Motor neuron (in vitro differentiated cells): ENCODE measurements at places on chromosomes 3 and 15. TPM values are rescaled to one million over a fixed set of nuclear protein-coding genes. Genes with fewer than 3 reads are reported as not detected.

GRCh38 chr15:70248116-70249025, 150.7 kb upstream of the TLE3 start:
- ATAC-seq, result no peak

Gene GRK7
- total RNA-seq, result 0.10 and 0.19 TPM in 2 replicates

DNA sequence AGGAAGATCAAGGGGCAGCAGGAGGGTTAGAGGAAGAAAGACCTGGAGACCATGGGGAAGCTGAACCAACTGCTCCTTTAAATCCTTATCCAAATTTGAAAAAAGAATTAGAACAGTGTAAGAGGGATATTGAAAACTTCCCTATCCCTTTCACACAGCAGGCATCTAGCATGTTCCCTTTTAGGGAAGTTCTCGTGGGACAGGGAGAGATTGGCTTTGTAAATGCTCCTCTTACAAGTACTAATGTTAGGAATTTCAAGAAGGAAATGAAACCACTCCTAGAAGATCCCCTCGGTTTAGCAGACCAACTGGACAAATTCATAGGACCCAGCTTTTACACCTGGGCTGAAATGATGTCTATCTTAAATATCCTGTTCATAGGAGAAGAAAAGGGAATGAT, 41.5 kb downstream of the PPCDC start:
- ATAC-seq, result no peak

Gene RAB6B
- total RNA-seq, result 45.5 and 52.9 TPM in 2 replicates

Gene LRRC31
- total RNA-seq, result 0.08 TPM in 1 of 2 replicates, not detected in the other

DNA sequence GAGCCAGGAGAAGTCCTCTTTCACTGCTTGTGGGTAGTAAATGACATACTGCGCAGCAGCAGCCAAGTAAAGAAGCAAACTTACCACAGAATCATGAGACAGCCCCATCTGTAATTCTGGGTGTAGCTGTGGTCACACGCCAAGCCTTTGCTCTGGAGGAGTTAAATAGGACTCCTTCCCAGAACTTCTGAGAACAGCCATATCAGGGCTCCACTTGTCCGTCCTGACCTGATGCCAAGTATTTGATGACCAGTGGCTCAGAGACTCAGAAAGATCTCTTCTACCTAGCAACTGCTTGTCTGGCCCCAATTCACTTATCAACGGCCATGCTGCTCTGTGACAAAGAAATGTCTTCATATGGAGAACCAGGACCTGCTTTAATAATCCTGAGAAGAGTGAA, 20.6 kb upstream of the GOLIM4 start:
- ATAC-seq, result peak; percentile 93

GRCh38 chr15:96331144-96331944, 844 bp downstream of the NR2F2 start:
- ATAC-seq, result no peak

DNA sequence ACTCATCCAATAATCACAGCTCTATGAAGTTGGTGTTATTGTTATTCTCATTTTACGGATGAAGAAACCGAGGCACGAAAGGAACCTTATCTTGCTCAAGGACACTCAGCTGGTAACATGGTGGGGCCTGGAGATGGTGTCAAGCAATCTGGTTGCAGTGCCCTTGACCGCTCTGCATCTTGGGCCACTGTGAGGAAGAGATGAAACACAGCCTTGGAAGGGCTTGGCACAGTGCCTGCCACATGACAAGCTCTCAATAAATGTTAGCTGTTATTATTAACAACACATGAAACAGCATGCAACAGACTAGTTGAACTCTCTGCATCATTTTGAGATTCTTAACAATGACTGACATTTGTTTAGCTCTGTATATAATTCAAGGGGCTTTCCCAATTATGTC, 10.1 kb upstream of the ITGA11 start:
- ATAC-seq, result no peak

Gene DNAH12
- total RNA-seq, result 6.6 and 9.7 TPM in 2 replicates

Gene CHAC1
- total RNA-seq, result 3.9 and 4.6 TPM in 2 replicates

Gene RPL39L
- total RNA-seq, result 0.97 and 2.3 TPM in 2 replicates

DNA sequence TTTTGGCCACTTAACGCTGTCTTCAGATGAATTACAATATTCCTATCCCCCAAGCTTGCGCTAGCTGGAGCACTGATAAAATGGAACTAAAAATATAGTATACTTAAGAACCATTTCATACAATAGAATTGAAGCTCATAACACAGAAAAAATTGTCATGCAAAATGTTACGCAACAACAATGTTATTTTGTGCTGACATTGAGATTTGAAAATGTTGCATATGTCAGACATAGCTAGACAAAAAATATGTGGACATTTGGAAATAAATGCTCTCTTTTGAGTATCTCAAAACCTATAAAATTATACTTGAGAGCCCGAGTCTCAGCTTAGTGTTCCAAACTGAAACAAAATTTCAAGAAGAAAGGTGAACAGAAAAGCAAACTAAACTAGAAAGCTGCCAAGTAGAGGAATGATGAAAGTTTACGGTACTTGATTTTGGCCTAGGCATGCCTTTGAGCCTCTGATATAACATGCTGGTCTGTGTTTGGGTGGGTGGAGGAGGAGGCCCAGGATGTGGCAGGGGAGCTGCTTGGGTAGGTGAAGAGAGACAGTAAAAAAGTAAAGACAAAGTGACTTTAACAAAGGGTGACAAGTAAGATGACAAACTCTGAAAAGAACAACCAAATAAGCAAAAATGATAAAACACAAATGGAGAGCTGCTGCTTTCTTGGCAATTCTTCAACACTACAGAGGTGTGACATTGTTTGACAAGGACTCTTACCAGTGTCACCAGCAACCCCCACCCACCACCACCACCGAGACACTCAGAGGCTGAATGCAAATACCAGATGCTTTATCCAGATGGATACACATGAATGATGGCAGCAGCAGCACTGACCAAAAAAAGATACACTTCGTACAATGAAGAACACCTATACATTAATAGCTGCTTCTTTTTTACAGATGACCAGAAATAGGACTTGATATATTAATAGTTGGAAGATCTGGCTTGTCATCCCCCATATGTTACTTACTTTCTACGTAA, 129.3 kb upstream of the FEZF2 start:
- no peak for ATAC-seq

DNA sequence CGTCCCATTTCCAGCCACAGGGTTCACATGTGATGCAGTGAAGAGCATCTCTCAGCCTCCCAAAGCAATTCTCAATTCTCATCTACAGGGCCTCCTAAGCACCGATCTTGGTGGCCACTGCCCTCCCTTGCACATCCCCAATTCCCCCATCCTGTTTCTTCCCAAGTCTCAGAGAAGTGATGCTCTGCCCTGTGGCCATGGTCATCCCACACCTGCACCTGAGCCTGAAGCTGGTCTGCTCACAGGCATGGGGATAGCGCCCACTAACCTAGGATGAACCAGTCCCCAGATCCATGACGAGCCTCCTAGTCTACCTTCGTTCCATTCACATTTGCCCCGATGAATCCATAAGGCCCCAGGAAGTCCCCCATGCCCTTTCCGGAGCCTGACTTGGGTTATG, 201.5 kb downstream of the UACA start:
- no peak for ATAC-seq
